ENCODE measurements at places on chromosomes 7 and 10.
A peak's percentile ranks its signal among the peaks of the same experiment; 100 is the strongest.

GRCh38 chr7:69845721-69846495 lies 247.6 kb downstream of the AUTS2 start:
- DNase-seq = no peak

DNA sequence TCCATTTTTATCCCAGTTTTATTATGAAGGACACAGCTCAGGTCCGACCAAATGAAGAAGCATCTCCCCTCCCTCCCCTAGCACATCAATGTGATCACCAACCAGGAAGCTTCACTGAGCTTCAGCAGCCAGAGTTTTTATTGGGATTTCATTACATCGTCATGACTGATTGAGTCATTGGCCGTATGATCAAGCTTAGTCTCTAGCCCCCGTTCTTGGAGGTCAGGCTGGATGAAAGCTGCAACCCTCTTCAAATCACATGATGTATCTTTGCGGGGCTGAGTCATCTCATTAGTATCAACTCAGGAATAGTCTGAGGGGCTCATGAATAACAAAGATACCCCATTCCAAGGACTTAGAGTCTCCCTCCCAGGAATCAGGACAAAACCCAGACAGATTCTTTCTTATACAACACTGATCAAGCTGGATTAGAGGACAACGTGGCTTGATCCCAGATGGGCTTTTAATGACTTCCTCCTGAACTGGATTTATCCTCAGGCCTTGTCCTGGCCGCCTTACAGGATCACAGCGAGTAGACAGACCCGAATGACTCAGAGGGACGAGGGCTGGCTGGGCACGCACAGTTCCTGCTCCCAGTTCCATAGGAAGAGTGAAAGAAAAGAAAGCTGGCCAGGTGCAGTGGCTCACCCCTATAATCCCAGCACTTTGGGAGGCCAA lies 14.5 kb downstream of the LIMK1 start:
- DNase-seq = no peak

- no peak for DNase-seq
These were observed 362.9 kb downstream of the MAGI2 start for GRCh38 chr7:79090543-79090942.

- DNase-seq = no peak
These were observed 16.7 kb downstream of the FAM53B start for GRCh38 chr10:124727361-124727960.

GRCh38 chr7:4241791-4242190 lies 440.3 kb upstream of the FOXK1 start:
- DNase-seq = no peak

DNA sequence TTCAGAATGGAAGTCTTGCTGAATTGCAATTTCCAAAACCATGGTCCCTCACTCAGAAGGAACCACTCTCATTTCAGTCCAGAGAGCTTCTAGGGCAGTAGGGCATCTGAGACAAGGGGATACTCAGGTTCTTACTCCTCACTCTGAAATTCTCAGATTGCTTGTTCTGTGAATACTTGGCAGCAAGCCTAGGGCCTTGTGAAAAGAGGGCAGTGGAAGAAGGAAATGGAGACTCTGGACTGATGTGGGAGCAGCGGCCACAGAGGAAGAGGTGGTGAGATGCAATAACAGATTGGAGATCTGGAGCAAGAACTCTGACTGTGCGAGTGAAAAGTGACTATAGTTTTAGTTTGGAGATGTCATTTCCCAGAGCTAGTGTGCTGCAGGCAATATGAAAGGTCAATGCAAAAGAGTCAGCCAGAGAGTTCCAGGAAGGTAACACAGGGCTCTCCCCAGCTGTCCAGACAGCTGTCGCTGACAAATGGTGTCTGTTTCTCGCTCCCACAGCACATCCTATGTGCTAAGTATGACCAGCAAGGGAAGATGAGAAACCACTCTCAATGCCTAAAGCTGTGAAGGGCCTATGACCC lies 291.6 kb upstream of the KIAA1217 start:
- no peak for DNase-seq

DNA sequence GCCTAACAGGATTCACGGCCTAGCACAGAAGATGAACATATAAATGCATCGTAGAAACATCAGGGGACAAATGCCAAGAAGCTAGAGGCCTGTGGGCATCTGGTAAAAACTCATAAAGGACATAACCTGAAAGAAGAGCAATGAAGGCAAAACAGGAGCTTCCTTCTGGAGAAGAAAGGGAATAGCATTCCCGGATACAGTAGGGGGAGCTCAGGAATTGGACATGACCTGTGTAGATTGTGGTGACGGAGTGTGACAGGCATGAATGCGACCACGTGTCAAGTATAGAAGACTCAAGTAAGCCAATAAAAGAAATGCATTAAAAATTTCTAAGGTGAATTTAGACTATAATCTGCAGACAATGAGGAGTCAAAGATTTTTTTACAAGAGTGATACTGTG lies 270.1 kb downstream of the AGMO start:
- DNase-seq = no peak

DNA sequence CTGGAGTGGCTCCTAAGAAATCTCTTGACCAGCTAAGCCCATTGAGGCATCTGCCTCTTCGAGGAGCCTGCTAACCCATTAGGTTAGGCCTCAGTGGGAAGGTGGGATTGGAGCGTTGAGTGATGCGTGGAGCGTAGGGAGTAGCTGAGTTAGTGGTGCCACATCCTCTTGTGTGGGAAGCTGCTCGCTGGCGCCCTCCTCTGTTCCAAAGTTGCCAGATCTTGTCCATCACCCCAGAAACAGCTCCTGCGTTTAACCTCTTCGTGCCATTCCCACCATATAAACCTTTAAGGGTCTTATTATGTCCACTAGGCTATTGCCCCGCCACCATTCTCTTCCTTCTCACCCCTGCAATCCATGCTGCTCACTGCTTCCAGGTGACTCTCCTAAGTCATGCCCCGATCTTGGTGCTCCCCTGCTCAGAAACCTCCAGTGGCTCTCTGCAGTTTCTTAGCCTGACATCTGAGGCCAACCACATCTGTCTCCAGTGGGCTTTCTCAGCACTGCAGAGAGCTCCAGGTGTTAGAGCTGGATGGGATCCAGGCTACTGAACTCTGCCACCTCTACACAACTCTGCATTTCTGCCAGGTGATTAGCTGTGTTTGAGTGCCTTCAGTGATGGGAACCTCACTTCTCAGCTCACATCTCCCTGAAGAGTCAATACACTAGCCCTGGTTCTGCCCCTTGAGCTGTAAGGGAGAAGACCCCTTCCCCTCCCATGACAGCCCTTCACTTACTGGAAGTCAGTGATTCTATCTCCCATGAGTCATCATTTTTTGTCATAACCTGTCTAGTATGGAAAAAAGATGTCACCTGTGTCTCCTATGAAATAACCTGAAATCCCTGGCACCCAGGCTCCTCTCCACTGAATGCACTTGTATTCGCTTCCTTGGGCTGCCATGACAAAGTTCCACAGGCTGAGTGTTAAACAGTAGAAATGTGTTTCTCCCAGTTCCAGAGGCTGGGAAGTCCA lies 65.0 kb upstream of the FGFR2 start:
- DNase-seq = peak; percentile 6

DNA sequence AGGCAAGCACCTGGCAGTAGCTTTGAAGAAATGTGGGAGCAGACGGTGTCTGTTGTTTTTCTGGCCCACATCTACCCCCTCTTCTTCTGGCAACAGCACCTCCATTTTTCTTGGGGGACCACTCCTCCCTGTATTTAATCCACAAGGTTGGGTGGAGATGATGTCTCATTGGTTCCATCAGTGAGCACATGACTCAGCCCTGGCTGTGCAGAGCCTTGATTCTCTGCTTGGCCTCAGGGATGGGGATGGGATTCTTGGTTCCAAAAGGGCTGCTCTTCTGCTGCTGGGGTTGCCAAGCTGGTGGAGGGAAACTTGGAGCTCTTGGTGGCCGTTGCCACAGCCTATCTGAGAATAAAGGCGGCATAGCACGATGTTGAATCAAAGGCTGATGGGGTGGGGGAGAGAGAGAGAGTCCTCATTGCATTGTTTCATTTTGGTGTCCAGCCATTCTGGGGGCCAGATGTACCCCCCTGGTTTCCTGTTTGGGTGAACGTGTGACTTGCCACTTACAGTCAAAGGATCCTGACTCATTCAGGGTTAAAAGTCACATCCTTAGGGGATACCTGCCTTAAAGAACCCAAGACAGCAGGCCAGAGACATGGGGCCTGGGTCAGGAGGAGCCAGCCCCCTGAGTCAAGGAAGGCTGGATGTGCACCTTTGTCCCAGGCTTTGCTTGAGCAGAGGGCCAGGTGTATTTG lies 25.9 kb downstream of the GRK5 start:
- DNase-seq = no peak

DNA sequence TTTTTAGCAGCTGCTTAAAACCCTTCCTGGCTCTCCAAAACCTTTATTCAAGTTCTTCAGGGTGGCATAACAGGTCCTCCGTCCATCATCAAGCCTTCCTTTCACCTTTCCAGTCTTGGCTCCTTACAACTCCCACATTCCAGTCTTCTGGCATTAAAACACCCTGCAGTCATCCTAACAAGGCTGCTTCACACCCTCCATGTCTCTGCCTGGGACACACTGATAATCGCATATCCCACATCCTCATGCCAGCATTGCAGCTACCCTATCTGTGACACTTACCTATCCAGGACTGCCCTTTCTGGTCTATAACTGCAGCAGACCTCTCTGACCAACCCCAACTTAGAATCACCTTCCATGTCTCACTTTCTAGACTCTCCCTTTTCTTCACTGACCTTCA lies 2.6 kb upstream of the TLL2 start:
- DNase-seq = no peak

- DNase-seq = no peak
These were observed 8.3 kb downstream of the SFRP4 start for GRCh38 chr7:37908221-37908788.

- DNase-seq = no peak
These were observed 22.6 kb downstream of the SGPL1 start for GRCh38 chr10:70838270-70838805.

DNA sequence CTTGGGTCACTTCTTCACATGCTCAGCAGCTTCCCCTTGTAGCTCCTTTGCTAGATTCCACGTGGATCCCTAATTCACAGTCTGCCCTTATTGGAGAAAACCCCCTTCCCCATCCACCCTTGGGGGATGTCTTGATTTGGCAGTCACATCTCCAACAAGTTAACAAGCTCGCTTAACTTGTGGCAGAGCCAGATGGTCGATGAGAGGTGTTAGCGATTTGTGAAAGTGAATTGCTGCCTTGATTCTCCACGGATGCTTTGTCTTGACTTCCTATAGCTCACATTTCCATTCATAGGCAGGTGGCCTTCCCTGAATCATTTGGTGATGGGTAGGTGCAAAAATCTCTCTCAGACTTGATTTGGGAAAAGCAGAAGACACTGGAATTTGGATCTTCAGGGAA lies 387.9 kb downstream of the TCERG1L start:
- DNase-seq = no peak

- no peak for DNase-seq
These were observed 82.4 kb upstream of the NME8 start for GRCh38 chr7:37765872-37766525.

- no peak for DNase-seq
These were observed 155.8 kb downstream of the OAT start for GRCh38 chr10:124262971-124263370.

- DNase-seq = no peak
These were observed 274.7 kb downstream of the GFRA1 start for GRCh38 chr10:115998301-115998700.

- no peak for DNase-seq
These were observed 24.0 kb upstream of the TM9SF3 start for GRCh38 chr10:96610817-96611216.

GRCh38 chr10:129165770-129166169 lies 301.3 kb upstream of the MGMT start:
- DNase-seq = no peak

DNA sequence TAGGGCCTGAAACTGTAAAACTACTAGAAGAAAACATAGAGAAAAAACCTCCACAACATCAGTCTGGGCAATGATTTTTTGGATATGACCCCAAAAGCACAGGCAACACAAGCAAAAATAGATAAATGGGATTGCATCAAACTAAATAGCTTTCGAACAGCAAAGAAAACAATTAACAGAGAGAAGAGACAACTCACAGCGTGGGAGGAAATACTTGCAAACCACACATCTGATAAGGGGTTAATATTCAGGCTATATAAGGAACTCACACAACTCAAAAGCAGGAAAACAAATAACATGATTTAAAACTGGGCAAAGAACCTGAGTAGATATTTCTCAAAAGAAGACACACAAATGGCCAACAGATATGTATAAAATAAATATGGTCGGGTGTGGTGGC lies 7.7 kb upstream of the GSTK1 start:
- no peak for DNase-seq

DNA sequence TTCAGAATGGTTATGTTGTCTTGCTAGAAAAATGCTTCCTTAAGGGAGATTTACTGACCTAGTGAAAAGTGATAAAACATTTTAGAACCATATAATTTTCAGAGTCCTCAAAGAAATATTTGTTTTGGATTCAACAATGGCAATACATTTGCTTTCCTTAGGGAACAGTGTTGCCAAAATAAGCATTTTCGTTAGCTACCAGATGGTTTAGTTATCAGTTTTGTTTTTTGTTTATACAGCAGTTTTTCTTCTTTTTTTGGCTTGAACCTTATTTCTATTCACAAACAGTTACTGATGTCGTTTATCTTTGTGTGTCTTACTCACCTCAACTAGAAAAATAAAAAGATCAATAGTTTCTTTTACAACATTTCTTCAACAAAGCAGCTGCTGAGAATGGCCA lies 48.6 kb downstream of the EXOC4 start:
- DNase-seq = no peak

DNA sequence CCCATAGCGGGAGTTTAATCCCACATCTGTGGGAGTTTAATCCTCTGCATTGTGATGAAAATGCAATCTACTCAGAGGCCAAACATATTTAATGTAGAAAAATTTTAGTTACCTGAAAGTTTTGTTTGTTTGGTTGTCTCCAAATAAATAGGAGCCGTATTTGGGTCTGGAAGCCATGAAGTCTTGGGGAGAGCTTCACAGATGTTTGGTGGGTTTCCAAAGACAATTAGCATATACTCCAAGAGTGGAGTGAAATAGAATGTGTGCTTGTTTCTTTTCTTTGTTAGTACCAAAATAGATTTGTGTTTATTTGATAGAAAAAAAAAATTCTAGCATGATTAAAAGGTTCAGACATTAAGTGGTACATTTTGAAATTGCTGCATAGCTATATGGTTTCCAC lies 50.9 kb downstream of the ANK3 start:
- DNase-seq = no peak

DNA sequence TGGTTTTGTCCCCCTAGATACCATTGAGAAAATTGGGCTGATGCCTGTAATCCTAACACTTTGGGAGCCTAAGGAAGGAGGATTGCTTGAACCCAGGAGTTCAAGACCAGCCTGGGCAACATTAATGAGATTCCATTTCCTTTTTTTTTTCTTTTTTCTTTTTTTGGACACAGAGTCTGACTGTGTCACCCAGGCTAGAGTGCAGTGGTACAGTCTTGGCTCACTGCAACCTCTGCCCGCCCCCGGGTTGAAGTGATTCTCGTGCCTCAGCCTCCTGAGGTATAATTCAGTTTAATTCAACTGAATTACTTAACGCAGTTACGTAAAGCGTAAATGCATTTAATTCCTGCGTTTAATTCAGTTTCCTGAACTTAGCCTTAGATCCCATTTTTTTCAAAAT lies 13.3 kb downstream of the CCAR1 start:
- DNase-seq = no peak

GRCh38 chr10:131998050-131998844 lies 16.5 kb upstream of the BNIP3 start:
- no peak for DNase-seq
